ENCODE measurements at places on chromosomes 3 and 15.

DNA sequence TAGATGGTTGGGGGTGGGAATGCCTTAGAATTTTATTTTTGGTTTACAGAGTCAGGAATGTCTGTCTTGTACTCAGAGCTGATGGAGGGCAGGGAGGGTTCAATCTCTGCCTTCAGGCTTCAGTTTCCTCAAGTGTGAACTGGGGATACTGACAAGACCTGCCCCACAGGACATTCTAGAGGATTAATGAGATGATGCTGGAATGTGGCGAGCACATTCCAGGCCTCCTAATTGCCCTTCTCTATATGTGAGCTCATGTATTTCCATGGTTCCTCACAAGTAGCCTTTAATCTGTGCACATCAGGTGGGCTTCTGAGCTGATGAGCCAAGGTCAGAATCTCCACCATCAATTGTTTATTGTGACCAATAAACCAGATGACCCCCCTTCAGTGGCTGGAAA, 90.4 kb downstream of the CACNA2D3 start:
- no peak for DNase-seq

DNA sequence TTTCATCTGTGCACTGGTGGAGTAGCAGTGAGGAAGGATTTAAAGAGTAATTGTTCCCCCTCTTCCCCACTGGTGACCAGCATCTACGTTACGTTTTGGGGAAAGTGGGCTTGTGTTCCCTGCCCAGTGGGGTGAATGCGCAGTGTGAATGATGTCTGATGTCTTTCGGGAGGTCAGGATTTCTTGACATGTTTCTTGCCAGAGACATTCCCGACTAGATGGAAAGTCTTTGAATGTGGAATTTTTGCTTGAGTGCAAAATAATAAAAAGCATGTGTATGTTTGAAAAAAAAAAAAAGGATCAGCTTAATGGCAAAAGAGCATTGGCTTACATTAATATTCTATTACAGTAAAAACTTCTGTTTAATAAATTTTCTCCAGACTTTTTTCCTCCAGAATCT, 632.2 kb downstream of the FOXP1 start:
- no peak for DNase-seq

DNA sequence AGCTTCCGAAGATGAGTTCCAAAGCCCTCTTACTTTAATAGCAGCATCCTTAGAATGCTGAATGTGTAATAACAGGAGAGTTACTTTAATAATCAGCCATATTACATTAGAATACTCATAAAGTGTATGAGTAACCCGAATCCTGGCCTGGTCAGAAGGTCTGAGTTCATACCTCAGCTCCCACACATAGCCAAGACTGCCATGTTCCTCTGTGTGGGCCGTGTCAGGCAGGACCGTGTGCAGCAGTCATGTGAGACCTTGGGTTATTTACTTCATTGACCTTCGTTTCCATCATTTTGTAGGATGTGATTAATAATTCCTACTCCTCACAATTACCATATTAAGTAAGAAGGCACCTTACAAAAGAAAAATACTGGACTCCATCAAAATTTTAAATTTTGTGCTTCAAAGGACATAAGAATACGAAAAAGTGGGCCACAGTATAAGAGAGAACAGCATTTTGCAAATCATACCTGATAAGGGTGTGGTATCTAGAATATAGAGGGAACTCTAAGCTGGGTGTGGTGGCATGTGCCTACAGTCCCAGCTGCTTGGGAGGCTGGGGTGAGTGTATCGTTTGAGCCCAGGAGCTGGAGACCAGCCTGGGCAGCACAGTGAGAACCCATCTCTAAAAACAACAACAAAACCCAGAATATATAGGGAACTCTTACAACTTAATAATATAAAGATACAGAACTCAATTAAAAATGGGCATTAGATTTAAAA, 163.4 kb downstream of the ATG7 start:
- DNase-seq, result no peak

GRCh38 chr3:59813148-59813538, 763.3 kb upstream of the CFAP20DC start:
- no peak for DNase-seq

GRCh38 chr3:32840086-32840841, 22.5 kb downstream of the TRIM71 start:
- no peak for DNase-seq

DNA sequence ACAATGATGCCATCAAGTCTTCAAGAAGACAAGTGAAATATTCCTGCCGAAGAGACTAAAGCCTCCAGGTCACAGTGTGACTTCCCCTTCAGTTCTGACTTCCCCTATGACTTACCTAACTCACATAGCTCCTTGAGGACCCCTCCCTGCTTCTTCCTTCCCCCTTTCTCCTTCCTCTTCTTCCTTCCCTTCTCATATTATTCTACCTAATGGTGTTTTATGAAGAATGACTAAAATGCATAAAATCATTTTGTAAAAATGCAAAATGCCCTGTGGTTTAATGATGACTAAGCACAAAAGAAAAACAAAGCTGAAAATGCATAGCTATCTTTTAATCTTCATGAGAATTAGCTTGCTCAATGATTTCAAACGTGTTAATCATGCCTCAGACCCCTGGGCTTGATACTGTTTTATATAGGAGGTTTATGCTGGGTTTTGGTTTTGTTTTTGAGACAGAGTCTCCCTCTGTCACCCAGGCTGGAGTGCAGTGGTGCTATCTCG, 26.1 kb upstream of the TM4SF4 start:
- DNase-seq, result no peak

DNA sequence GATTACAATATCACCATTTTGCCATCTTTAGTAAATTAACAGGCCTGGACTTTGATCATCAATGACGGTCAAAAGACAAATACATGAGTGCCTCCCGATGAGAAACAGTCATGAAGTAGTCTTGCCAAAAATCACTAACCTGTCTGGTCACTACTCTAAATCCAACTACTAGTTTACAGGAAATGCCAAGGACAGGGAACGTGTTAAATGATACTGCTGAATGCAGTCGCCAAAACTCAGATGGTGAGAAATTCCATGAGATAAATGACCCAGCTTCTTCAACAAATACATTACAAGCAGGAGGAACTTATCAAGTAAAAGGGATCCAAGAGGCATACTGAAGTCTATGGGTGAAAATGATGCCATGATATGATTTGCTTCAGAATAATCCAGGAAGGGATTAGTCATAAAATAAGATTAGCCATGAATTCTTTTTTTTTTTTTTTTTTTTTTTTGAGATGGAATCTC, 35.8 kb upstream of the ATP13A3 start:
- no peak for DNase-seq

GRCh38 chr15:37010595-37010994, 89.8 kb downstream of the MEIS2 start:
- DNase-seq, result no peak

DNA sequence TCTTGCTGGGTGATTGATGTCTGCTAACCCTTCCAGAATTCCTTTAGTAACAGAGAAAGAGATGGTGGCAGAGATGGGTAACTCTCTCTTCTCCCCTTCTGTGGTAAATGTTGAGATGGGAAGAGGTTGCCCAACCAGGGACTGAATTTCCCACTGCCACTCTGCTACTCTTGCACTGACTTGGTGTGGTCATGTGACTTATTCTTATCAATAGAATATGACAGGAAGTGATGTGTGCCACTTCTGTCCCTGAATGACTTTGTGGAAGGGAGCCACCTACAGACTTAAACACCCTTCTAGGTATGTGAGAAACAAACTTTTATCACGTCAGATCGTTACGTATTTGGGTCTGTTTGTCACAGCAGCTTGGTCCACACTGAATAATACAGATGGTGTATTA, 132.9 kb downstream of the ZNF621 start:
- DNase-seq, result no peak

GRCh38 chr3:128412180-128413002, 54.3 kb downstream of the DNAJB8 start:
- DNase-seq, result no peak

- DNase-seq, result no peak
Measured at GRCh38 chr15:39279311-39279710, 301.6 kb upstream of the THBS1 start.

DNA sequence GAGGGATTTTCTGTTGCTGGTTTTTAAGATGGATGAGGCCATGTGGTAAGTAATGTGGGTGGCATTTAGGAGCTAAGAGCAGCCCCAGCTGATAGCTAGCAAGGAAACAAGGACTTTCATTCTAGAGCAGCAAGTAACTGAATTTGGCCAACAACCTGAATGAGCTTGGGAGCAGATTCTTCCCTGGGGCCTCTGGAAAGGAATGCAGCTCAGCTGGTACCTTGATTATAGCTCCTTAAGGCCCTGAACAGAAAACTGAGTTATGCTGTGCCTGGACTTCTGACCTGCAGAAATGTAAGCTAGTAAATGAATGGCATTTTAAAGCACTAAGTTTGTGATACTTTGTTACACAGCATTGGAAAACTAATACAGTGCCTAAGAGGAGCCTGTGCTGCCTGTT, 565.5 kb downstream of the PDCD6IP start:
- no peak for DNase-seq

DNA sequence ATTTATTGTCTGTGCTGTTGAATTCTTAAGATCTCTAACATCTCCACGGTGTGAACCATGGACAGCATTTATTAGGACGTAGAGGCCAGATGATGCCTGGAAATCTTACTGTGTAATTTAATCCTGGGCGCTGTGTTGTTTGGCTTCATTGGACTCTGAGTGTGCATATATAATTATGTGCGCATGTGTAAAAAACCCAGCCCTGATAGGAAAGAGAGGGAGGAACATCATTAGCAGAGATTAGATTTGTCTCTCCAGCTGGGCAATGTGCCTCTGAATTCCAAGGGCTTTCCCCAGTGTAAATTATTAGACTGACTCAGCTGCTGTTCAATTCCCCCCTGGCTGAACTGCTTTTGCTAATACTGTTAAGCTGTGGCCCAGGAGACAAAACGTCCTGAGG, 39.6 kb downstream of the MAP3K13 start:
- DNase-seq, result peak; percentile 42

DNA sequence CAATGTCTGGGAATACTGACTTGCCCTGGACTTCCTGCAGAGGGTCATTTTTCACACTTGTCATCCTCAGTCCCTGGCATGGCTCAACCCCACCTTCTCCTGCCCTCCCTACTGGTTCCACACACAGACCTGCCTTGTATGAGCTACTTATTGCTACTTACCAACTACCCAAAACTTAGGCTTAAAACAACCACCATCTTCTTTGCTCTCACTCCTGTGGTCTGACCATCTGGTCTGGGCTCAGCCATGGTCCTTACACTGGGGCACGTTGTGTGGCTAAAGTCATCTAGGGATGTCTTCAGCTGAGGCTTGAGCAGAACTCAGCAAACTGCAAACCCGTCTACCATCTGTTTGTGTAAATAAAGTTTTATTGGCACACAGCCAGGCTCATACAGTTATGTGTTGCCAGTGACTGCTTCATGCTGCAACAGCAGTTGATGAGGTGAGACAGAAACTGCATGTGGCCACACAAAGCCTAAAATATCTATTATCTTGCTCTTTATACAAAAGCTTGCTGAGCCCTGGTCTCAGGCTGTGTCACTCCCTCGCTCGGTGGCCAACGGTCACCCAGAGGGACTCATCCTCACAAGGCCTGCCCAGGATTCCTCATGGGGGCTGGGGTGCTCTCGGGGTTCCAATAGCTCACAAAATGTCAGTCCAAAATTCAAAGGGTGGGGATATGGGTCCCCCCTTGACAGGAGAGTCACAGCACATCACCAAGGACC, 43.5 kb downstream of the KLF15 start:
- DNase-seq, result no peak

Data from renal pelvis (tissue), 12 donors.